ENCODE measurements at places on chromosomes 5 and 9.

DNA sequence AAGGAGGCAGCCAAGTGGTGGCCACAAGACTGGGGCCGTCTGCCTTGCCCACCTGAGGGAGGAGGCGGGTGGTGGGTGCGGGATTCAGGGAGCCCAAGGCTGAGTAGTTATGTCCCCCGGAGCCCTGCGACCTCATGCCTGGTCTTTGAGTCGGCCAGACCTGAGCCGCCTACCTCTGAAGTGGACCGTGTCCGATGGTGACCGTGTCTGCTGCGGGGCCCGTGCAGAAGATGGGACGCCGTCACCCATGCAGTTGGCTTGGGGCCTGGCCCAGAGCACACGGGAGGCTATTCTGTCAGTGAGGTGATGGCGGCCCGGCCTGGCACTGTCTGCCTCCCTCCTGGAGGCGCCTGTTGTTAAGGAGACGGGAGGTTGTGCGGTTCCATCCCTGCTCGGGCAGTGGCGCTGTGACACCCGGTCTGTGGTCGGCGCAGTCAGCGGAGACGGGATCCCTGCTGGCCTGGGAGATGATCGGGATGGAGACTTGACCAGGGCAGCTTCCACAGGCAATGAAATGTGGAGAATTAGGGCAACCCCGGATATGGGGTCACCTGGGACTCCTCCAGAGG is 62.5 kb upstream of the FCN2 start:
- no peak for DNase-seq

DNA sequence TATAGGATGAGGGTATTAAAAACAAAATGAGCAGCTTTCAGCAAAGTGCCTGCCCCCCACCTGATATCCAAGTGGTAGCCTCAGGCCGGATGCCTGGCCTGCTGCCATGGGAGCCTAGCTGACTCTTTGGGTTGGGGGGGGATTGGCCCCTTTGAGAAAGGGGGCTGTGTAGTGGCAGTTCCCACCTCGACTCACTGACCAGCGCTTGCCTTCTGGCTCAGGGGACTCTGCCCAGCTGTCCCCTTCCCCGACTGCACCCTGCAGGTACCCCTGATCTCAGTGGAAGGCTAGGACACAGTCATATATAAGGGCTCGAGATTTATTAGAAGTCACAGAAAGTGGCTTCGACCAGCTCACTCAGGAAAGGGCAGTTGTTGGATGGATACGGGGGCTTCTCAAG is 1.5 kb upstream of the NEUROG1 start:
- DNase-seq = no peak

DNA sequence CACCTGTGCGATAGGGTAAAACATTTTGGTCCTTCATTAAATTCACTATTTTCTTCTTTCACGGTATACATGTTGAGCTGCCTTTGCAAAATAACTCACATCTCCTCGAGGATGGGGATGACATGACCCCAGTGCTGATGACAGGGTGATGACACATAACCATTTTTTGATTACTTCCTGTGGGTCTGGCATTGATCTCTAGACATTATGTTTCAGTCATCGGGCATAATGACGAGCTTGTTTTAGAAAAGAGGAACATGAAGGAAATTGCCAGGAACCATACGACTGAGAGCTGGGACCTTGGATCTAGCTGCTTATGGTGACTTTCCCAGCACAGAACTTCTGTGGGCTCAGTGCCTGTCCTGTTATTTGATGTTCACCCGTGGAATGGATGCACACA is 25.2 kb downstream of the COL5A1 start:
- no peak for DNase-seq

- no peak for DNase-seq
Measured at GRCh38 chr5:65356274-65356673, 125.4 kb downstream of the ADAMTS6 start.

- no peak for DNase-seq
Measured at GRCh38 chr5:431001-431710, 11.8 kb upstream of the EXOC3 start.

GRCh38 chr9:124855566-124855943 is 2.3 kb downstream of the WDR38 start:
- no peak for DNase-seq

GRCh38 chr5:164672205-164672604 is 1166.8 kb downstream of the MAT2B start:
- DNase-seq = no peak

GRCh38 chr5:136446565-136446964 is 81.2 kb upstream of the TRPC7 start:
- no peak for DNase-seq
